Activated T-cell treated with anti-CD3 and anti-CD28 coated beads, Interleukin-2, amount 50 U/mL, for 24 hours (primary cell): ENCODE measurements at places on chromosomes 11 and 22.

DNA sequence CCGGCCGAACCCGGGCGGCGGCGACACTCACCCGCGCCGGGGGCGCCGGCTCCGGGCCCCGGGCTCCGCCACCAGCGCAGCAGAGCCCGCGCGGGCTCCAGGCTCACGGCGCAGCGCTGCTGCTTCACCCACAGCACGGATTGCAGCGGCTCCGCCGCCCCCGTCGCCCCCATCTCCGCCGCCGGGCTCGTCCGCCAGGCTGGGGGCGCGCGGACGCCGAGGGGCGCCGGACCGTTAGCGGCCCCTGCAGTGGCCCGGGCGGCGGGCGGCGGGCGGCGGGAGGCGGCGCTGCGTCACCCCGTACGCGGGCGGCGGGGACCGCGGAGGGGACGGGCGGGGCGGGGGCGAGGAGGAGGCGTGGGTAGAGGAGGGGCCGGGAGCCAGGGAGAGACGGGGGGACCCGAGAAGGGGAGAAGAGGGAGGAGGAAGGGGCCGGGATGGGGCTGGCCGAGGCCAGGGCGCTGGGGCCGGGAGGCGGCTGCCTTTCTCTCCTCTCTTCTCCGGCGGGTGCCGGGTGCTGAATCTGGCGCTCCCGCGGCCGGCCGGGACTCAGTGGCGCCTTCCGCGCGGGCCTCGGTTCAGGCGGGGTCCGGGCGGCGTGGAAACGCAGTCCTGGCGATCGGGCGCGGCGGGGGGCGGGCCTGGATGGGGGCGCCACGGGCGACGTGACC lies at the start of gene CERK:
Gene CERK (minus strand): TSS at position 277 of the 671 bp plus-strand sequence. CDS start 104 bp downstream, at position 173.
- DNase-seq = peak; percentile 80

GRCh38 chr11:13963949-13964770 lies 1.6 kb downstream of the SPON1 start:
- peak; percentile 56 for DNase-seq

- no peak for DNase-seq
Measured at GRCh38 chr11:4393858-4394223, 339 bp upstream of the TRIM21 start.

DNA sequence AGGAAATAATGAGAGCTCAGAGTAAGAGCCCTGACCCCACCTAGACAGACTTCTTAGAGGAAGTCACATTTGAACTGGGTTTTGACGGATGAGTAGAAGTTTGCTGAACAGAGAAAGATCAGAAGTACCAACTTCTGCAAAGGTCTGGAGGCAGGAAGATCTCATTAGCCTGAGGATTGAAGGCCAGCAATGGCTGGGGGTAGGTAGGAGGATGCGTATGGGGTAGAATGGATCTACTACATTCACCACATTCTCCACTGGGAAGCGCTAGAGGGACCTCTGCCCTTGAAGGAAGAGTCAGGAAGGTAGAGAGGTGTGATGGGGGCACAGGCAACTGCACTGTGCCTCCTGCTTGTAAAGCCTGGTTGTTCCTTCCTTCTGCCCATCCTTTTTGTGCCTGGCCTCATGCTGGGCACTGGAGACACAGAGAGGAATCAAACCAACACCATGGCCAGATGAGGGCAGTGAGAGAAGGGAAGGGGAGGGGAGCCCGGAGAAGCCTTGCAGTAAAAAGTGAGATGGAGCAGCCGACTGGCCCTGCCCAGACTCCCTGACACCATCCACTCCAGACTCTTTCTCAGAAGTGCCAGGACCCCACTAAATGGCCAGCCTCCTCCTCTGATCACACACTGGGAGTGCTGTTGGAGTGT lies 4.9 kb downstream of the TPBGL start:
- DNase-seq = no peak

DNA sequence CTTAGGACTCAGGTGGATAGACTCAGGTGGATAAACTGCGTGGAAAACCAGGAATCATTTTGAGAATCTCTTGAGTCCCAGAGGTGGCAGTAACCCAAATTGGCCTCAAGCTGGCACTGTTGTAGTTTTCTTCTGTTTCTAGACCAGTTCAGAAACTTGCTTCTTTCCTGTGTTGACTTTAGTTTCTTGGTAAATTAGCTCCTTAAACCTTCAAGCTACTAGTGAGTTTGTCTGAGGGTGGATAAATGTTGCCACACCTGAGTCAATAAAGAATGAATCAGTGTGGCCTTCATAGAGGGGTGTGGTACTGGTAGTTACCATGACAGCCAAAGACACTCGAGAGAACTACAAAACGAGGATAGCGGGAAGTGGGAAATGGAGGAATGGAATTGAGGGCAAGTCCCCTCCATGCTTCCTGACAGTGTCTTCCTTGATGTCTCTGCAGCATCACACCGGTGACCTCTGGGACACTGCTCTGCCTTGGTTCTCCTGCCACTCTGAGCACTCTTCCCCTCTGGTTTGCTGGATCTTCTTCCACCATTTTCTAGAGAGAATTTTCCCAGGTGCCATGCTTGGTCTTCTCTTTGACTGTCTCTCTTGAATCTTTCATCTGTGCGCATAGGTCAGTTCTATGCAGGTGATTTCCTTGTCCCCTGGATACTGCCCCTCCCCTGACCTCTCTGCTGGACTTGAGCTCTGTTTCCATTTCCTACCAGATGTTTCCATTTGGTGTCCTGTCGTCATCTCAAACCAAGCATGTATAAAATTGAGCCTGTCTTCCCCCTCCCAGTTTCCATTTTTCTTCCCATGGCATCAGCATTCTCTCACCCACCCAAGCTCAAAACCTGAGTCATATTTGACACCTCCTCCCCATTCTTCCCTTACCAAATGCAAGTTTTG lies 7.2 kb downstream of the POLD4 start:
- no peak for DNase-seq

DNA sequence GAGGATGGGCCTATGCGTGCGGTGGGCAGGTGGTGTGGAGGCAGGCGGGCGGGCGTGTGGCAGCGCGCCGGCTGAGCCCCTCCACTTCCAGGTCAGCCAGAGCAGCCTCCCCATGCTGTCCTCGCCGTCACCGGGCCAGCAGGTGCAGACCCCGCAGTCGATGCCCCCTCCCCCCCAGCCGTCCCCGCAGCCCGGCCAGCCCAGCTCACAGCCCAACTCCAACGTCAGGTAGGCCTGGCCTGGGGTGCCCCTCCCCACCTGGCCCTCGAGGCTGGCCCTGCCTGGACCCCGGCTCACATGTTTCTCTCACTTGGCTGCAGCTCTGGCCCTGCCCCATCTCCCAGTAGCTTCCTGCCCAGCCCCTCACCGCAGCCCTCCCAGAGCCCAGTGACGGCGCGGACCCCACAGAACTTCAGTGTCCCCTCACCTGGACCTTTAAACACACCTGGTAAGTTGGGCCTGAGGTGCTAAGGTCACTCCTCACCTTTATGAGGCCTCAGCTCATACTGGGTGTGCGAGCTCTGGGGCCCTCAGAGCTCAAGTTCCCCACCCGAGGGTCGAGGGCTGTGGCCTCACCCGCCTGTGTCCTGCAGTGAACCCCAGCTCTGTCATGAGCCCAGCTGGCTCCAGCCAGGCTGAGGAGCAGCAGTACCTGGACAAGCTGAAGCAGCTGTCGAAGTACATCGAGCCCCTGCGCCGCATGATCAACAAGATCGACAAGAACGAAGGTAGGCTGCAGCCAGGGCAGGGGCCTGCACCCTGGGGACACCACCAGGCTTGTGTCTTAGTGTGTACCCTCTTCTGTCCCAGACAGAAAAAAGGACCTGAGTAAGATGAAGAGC lies 75.3 kb downstream of the MED15 start:
- peak; percentile 19 for DNase-seq

GRCh38 chr11:20729597-20730105 lies 60.3 kb downstream of the NELL1 start:
- no peak for DNase-seq

DNA sequence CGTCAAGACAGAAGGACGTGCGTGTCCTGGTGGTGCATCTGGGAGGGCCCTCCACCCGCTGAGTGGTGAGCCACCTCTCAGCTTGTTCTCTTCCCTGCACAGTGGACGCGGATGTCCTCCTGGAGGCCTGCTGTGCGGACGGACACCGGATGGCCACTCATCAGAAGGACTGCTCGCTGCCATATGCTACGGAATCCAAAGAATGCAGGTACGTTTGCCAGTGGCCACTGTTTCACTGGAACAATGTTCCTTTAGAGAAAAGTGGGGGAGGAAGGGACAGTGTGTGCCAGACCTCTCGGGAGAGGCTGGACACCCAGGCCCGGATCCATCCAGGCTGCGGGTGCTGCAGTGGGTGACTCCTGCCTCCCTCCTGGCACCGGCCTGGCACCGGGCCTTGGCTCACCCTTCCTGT lies 15.9 kb downstream of the FBLN1 start:
- no peak for DNase-seq

DNA sequence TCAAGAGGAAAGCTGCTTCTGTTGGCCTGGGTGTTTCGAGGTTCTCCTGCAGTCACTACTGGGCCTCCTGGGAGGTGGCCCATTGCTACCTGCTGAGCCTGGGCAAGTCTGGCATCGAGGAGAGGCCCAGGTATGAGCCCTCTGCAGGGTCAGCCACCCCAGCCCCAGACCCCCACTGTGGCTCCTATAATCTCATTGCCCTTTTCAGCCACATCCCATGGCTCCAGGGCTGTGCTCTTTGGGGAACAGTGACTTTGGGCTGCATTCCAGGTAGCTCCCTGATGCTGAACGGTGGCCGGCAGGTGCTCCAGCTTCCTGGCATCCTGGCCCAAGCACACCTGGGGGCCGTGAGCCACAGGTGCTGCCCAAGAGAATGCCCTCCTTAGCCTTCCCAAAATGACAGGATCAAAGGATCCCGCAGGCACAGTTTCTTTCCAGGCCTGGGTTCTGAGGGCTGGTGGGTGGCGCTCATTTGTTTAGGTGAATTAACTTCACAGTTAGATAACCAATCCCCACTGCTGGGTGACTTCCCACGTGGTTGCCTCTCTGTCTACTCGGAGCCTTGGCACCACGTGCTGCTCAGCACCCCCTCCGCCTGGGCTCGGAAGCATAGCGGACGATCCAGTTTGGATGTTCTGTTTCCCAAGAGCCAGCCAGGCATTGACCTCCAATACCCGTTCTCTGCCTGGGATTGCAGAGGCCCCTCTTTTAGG lies 97.4 kb downstream of the BCR start:
- DNase-seq = no peak

GRCh38 chr11:79794057-79794456 lies 353.2 kb upstream of the TENM4 start:
- no peak for DNase-seq

GRCh38 chr11:126969865-126970479 lies 30.6 kb downstream of the KIRREL3 start:
- no peak for DNase-seq

DNA sequence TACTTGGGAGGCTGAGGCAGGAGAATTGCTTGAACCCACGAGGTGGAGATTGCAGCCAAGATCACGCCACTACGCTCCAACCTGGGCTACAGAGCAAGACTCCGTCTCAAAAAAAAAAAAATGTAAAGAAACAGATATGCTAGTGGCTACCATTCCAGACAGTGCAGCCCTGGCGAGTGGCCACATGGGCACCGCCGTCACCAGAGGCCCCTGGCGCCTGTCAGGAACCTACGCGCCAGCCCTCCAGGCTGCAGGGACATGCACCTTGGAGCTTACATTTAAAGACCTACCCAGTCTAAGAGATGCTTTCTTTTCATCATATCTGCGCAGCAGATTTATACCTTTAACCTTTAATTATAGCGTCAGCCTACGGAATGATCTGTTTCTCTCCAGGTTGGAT lies 37.2 kb upstream of the IGSF9B start:
- no peak for DNase-seq

- no peak for DNase-seq
Measured at GRCh38 chr22:17787241-17787640, 13.0 kb upstream of the BID start.
